Dermis blood vessel endothelial cell (primary cell): ENCODE measurements at places on chromosomes 3 and 15. TPM values are rescaled to one million over a fixed set of nuclear protein-coding genes. Genes with fewer than 3 reads are reported as not detected.
A peak's percentile ranks its signal among the peaks of the same experiment; 100 is the strongest.

The ARNT2 gene
- total RNA-seq: 0.28 and 0.34 TPM in 2 replicates

The ANP32A gene
- 68.2 and 119 TPM in 2 replicates for total RNA-seq

The PPM1L gene
- total RNA-seq: 1.0 and 2.1 TPM in 2 replicates

The SNRPA1 gene
- 13.3 and 22.9 TPM in 2 replicates for total RNA-seq

The IL12A gene
- total RNA-seq: 0.60 and 0.68 TPM in 2 replicates

The TFRC gene
- 96.3 and 175 TPM in 2 replicates for total RNA-seq

The NTRK3 gene
- total RNA-seq: under 0.01 TPM in 1 of 2 replicates, not detected in the other

The FEZF2 gene
- total RNA-seq: not detected in 2 replicates

The HSPBAP1 gene
- 6.3 and 13.4 TPM in 2 replicates for total RNA-seq

- no peak for DNase-seq
Measured at GRCh38 chr3:49872801-49873281, 3.1 kb upstream of the CAMKV start.

- DNase-seq: peak; percentile 25
Measured at GRCh38 chr3:48186631-48187300, 1.5 kb downstream of the CDC25A start.

DNA sequence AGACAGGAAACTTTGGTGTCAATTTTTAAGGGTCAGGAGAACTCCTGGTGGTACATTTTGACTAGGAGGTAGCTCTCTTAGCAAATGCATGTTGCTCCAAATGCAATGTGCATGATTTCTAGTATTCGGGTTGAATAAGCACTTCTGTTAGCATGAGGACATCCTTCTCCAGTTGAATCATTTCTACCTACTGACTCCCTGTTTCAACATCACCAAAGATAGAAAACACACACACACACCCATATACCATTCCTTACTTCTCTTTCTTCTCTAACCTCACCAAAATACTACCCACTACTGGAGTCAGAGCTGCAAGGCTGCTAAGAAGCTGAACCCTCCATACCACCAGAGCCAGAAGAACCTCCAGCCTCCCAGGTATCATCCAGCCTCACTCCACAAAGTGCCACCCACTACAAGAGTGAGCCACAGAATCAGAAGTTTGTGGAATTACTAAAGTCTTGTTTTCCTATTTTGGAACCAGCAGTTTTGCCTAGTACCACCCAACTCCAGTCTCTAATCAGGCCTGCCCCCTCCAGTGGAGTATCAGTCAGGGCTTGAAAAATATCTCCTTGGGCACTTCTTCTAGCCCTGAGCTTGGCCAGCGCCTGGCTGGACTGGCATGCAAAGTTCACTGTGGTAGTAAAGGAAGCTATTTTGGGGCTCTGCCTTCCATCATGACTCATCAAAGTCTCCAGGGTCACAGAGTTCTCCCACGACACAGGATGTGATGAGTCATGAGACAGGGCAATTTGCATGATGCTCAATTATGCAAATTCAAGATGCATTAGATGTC is 110.3 kb downstream of the CYP19A1 start:
- peak; percentile 60 for DNase-seq

DNA sequence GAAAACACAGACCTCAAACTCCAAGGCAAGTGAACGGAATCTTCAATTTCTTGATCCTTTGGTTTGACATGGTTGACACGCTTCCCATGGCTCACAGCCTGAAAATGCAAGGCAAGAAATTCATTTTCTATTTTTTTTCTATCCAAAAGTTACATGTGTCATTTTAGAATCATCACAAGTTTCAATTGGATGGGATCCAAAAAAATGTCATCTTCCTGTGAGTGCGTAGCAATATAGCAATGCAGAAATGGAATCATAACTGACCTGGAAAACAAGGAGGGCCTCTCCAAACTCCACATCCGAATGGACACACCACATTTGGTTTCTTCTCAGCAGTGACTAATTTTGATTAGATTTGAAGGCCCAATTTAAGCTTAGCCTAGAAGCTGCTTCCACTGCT is 175.8 kb upstream of the ATP11B start:
- no peak for DNase-seq

DNA sequence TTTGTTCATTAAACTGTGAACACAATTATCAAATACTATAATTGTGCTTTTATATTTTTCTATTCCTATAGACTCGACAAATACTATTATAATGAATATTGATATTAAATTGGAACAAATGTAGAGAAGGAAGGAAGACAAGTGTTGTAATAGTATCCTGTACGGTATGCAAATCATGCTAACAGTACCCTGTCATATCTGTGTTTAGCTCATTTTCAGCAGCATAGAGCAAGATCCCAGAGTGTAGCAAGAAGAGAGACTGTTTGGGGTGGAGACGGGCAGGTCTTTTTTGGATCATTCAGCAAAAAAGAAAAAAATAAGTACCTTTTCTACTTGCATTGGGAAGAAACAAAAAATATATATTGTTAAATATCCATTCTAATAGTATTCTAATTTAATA is 224.1 kb downstream of the TPRG1 start:
- DNase-seq: no peak

- peak; percentile 15 for DNase-seq
Measured at GRCh38 chr15:61527836-61528580, 298.9 kb upstream of the RORA start.

DNA sequence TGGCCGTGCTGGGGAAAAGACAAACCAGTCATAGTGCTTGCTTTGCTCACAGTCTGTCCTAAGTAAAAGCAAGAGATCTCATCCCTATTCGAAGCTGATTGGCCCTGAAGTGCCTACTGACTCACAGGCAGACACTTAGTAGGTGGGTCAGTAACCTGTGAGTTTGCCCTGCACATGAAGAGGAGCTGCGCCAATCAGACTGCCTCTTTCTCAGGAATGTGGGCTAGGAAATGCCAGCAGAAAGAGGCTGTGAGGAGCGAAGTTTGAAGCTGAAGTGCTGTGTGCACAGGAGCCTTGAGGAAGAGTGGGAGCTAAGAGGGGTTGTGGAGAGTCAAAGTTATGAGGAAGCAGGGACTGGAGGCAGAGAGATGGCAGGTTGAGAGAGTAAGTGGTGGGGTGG is 126.8 kb downstream of the IL20RB start:
- DNase-seq: no peak

GRCh38 chr3:3745693-3746092 is 53.5 kb upstream of the LRRN1 start:
- DNase-seq: no peak

GRCh38 chr15:70013656-70014313 is 83.9 kb downstream of the TLE3 start:
- no peak for DNase-seq

GRCh38 chr3:73536336-73536895 is 88.3 kb downstream of the PDZRN3 start:
- DNase-seq: no peak

- DNase-seq: peak; percentile 12
Measured at GRCh38 chr3:23263796-23264195, 60.7 kb downstream of the UBE2E2 start.

GRCh38 chr15:65827065-65827464 is 35.0 kb upstream of the DENND4A start:
- no peak for DNase-seq

DNA sequence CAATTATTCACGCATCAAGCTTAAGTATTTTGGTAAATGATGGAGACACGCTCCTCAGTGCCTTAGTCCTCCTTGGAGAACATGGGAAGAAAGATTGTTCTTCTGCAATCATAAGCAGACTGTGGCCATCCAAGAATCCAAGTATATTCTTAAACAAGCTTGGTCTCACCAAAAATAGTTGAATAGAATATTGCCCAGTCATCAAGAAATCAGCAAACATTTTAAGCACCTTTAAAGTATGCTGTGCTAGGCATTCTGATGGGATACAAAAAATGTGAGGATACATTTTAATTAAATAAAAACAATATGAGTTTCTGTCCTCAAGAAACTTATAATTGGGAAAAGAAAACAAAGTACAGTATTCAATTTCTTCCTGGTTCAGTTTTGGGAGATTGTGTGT is 445.5 kb downstream of the CNTN4 start:
- no peak for DNase-seq

GRCh38 chr3:107347751-107348150 is 29.5 kb upstream of the CCDC54 start:
- DNase-seq: peak; percentile 15

GRCh38 chr3:83928391-83928790 is 1030.4 kb upstream of the CADM2 start:
- DNase-seq: peak; percentile 19

- DNase-seq: no peak
Measured at GRCh38 chr3:11558411-11558903, 85.3 kb downstream of the VGLL4 start.

GRCh38 chr3:46948830-46949671 is 27.5 kb downstream of the CCDC12 start:
- peak; percentile 58 for DNase-seq

DNA sequence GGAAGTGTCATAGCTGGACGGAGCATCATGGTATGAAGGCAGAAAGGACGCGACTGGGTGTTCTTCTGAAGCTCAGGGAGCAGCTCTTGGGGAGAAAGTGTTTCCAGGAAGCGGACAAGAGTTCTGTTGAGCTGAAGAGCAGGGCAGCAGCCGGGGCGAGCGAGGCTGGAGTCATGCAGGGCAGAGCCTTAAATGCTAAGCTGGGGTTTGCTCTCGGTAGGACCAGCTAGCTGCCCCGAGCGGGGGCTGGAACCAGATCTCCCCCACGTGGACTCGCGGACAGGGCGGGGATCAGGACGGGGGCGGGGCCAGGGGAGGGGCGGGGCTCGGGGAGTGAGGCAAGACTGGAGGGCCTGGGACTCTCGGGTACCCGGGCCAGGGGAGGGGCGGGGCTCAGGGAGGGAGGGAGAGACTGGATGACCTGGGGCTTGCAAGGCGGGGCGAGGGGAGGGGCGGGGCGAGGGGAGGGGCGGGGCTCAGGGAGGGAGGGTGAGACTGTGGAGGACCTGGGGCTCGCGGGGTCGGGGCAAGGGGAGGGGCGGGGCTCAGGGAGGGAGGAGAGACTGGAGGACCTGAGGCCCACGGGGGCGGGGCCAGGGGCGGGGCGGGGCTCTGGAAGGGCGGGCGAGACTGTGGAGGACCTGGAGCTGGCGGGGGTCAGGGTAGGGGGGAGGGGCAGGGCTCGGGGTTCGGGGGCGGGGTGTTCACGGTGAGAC is 461 bp upstream of the FAH start:
- DNase-seq: peak; percentile 93

DNA sequence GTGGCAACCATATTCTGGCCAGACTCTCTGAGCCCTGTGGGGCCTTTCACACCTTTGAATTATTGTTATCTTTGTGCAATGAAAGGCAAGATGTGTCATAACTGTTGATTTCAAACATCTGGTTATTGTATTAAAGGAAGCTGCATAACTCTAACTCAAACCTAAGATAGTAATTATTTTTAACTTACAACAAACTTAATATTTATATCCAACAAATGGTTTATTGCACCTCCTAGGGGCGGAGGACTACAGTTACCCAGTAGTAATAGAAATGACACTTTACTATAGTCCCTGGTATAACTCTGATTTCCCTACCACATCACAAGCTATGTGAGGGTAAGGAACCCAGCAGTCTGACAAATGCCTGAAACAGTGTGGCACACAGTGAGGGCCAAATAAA is 363.9 kb upstream of the SUCLG2 start:
- DNase-seq: no peak

DNA sequence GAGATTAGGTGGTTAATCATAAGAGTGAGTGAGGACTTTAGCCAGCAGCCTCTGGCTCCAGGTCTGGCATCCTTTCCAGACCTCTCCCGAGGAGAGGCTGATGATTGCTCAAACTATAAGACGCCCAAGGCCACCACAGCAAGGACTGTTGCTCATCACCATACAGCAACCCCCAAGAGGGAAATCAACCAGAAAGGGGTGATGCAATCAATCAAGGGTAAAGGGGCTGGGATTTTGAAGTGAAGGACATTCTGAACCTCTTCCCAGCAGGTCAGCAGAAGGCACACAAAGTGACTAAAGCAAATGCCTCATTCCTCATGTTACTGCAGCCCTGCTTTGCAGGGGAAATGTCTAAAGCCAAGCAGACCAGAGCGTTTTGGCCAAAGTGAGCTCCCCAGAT is 247.3 kb upstream of the IGF1R start:
- DNase-seq: no peak

DNA sequence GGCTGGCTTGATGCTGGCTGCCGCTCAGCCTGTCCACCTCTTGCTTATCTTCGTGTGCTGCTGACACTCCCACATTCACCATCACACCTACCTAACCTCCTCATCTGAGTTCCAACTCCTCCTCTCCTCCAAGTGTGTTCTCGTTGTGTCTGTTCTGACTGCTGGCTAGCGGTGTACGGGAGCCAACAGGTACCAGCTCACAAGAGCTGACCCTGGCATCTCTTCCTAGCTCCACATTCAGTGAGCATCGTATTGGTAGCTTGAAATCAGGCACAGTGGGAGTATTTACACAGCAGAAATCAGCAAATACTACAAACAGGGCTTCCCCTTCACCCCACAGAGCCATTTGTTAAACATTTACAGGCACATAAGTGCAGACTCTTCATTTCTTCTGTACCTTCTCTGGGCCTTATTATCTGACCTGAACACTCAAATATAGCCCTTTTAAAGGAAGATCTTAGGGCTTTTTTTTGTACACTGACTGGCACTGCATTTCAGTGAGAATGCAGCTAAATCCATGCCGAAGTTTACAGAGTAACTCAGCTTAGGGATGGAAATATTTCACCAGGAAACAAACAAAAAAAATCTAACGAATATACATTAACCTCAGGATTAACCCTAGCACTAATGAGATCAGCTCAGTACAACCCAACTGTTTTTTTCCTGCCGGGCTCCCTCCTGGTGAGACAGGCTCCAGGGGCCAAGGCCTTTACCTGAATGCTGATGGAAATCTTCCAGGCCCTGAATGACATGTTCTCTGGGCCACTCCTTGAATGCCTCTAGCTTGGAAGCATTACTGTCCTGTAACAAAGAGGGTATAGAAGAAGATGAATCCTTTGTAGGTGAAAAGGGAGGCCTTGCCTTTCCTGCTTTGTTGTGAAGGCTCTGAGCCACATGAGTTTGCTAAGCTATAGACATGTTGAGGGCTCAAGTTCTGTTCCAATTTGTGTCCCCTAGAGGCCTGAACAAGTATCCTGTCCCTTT is 150.5 kb upstream of the LPP start:
- DNase-seq: no peak

DNA sequence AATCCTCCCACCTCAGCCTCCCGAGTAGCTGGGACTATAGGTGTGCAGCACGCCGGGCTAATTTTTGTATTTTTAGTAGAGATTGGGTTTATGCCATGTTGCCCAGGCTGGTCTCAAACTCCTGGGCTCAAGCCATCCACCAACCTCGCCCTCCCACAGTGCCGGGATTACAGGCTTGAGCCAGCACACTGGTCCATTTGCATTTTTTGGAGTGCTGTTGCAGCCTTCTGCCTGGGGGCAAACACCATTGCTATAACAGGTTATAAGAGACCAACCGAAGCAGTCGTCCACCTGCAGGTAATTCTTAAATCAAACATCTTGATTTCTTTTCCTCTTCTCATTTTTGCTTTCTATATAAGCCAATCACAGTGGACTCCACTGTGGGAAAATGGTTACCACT is 27.7 kb downstream of the ACKR4 start:
- no peak for DNase-seq

DNA sequence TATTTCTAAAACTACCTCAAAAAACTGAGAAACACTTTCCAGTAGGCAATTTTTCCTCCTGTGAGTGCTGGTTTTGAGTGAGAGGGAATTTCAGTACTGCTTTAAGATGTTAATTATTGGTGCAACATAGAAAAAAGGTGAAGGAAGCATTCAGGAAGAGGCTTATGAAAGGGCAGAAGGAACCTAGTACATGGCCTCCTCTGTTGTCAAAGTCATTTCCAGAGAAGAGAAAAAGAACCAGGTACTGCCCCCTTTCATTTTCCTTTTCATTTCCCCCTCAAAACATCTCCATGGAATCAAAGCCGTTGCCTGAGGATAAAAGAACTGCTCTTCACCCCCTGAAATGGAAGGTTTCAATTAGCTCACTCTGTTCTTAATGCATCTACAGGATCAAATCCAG is 19.8 kb downstream of the RARRES1 start:
- DNase-seq: no peak
